Fibroblast of skin of abdomen (primary cell): ENCODE measurements at places on chromosomes 16 and 17.

DNA sequence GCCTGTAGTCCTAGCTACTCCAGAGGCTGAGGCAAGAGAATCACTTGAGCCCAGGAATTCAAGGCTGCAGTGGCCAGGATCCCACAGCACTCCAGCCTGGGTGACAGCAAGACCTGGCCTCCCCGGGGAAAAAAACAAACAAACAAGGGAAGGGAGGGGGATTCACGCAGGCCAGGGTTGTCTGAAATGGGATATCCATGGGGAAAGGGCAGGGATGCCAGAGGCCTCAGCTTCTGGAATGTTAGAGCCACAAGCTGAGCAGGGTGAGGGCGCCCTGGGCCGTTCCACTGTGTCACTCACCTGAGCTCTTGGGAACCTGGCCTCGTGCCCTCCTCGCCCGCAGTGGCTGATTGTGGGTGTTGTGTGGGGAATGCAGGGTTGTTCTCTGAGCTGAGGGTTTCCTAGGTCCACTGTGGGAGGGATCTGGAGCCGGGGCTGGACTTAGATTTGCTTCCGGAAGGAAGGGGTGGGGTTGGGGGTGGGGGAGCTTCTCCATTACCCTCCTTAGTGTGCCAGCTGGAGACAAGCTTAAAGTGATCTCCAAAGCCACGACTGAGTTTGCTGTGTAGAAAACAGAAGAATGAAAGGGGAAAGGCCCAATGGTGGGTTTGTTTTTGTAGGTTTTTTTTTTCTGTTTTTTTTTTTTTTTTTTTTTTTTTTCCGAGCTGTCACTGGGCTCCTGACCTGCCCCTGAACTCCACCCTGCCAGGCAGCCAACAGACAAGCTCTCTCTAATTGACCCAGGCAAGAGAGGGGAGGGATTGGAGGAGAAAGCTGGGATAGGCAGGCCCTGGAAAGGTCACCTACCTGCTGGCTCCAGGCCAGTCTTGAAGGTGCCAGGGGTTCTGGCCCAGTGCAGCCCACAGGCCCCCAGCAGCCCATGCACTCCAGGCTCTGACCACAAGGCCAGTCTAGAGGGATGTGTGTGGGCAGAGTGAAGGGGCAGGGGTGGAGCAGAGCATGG is at the start of gene SULT1A1:
SULT1A1 (minus strand) TSS at position 414 of the 964 bp plus-strand sequence. CDS start 1,189 bp downstream, outside the sequence.
- DNase-seq: no peak

DNA sequence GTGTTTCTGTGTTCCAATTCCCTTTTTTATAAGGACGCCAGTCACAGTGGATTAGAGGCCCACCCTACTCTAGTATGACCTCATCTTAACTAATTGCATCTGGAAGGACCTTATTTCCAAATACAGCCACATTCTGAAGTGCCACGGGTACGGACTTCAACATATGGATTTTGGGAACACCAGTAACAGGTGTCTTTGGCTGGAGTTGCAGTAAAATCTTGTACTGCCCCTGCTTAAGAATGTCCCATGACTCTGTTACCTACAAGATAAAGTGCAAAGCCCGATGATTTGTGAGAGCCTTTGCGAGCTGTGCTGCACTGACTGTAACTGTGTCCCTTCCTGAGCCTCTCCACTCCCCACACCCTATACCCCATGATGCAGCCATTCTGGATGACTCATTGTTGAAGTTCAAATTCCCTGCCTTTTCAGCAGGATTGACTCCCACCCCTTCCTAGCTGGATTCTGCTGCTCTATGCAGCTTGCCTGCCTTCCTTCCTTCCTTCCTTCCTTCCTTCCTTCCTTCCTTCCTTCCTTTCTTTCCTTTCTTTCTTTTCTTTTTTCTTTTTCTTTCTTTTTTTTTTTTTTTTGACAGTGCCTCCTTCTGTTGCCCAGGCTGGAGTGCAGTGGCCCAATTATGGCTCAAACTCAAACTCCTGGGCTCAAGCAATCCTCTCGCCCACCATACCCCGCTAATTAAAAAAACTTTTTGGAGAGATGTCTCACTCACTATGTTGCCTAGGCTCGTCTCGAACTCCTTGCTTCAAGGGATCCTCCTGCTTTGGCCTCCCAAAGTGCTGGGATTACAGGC is 2.1 kb downstream of the HCRT start:
- DNase-seq: peak; percentile 16

- DNase-seq: no peak
Measured at GRCh38 chr16:47424846-47425245, 36.0 kb downstream of the ITFG1 start.

DNA sequence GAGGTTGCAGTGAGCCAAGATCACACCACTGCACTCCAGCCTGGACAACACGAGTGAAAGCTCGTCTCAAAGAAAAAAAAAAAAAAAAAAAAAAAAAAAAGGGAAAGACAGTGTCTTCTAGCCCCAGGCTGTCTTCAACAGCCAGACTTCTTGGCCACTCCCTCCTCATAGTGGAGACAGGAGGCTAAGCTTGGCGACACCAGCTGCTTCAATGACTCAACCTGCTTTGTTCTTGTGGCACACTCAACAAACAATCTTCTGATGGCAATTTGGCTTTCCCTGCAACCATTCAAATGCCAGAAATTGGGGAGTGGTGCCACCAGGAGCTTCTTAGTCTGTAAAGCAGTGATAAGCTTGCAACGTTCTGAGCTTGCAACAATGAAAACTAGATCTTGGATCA is 290.4 kb upstream of the DYNLRB2 start:
- DNase-seq: no peak

DNA sequence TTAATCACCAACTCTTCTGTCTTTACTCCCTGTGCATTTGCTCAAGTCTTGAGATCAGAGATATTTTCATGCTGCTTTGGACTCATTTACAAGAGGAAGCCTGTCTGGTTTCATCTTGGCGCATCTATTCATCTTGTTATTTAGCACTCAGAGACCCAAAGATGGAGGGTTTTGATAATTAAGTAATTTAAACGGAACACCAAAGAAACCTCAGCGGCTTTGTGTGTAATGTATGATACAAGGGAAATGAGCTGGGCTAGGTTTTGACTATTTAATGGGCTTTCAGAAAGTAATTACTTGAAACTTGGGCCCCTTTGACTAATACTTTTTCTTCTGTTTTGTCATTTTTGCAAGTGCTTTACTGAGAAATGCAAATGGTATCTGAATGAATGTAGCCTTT is 66.2 kb upstream of the CACNG3 start:
- no peak for DNase-seq

DNA sequence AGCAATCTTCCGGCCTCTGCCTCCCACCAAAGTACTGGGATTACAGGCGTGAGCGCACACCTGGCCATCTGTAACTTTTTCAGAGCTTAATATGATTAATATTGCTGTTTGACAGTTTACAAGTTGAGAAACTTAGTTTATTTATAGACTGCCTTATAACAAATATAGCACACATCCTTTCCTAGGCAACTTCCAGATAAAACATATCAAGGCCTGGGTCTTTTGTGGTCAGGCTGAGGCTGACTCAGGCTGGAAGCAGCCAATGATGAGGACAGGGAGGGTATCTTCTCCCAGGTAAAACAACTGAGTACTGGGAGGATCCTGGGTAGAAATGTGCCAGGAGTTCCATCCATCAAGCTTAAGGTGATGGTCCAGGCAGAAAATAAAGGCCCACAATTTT is 16.2 kb downstream of the LUC7L start:
- DNase-seq: no peak

DNA sequence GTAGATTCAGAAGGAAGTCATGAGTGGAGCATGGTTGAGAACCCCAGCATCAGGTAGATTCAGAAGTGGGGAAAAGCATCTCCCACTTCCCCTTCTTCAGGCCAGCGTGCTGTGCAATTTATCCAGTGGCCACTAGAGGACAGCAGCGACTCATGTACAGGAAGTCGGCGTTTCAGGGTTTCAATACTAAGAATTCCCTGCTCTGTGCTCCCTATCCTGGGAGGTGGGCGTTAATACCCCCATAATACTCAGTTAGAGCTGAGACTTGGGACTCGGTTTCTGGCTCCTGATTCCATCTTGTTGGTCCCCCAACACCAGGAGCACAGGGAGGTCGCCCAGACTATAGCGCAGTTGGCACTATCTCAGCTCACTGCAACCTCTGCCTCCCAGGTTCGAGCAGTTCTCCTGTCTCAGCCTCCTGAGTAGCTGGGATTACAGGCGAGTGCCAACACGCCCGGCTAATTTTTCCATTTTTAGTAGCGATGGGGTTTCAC is 75.3 kb upstream of the AMZ2 start:
- DNase-seq: peak; percentile 46
